ENCODE measurements at places on chromosomes 7 and 10. TPM values are rescaled to one million over a fixed set of nuclear protein-coding genes. Genes with fewer than 3 reads are reported as not detected.

DNA sequence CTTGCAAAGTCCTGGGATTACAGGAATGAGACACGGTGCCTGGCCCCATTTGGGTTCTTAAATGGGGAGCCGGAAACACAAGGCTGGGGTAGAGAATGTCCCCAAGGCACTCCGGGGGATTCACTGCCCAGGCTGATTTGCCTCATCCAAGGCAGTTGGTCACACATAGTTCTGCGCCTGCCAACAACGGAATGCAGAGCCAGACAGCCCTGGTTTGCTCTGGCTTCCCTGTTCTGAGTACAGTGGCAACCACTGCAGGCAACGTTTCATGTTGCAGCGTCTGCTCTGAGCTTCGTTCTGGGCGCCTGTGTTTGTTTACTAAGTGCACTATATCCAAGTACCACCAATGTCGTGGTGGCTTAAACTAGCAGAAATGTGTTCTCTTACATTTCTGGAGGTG lies 61.7 kb upstream of the C1QL3 start:
- H3K4me3 ChIP-seq, result no peak overlapping the region
- no peak overlapping the region for H3K27ac ChIP-seq
- peaks cover 4% of the 10 kb centered on the region for H3K27me3 ChIP-seq
- no peak for DNase-seq

- H3K27ac ChIP-seq, result no peak overlapping the region
- no peaks in the 10 kb centered on the region for H3K4me1 ChIP-seq
- no peak overlapping the region for H3K4me3 ChIP-seq
- no peak for DNase-seq
Measured at GRCh38 chr10:116216676-116217075, 56.3 kb downstream of the GFRA1 start.

- H3K27ac ChIP-seq, result no peak overlapping the region
- H3K4me1 ChIP-seq, result peaks cover 23% of the 10 kb centered on the region
- no peak for DNase-seq
- H3K27me3 ChIP-seq, result no peaks in the 10 kb centered on the region
Measured at GRCh38 chr7:2032030-2032875, 200.5 kb downstream of the MAD1L1 start.

DNA sequence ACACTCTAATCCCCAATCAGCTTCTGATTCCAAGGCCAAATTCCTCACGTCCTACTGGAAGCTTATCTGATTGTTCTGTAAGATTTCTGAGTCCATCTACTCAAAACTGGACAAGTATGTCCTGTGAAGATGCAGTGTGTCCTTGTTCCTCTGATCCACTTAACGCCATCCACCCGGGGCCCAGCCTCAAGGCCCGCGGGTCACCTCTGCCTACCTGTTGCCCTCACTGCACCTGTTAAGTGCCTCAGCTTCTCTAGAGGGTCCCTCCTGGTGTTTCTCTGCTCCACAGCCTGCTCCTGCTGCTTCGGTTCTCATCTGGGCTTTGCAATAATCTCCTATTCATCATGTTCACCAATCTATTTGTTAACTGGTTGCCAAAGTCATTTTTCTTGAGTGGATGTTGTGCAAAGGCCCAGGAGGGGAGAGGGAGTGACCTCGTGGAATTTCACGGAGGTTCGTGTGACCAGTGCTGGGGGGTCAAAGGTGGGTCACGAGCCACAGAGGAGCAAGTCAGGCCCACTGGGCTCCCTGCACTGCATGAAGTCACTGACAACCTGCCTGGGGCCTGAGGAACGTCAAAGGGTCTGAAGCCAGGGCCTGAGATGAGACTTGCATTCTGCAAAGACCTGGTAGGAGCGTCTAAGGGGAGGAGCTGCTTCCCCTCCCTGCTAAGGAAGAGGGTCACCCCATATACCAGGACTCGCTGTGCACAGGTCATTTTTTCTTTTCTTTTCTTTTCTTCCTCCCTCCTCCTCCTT lies 338.1 kb downstream of the WDR37 start:
- H3K4me3 ChIP-seq, result no peak overlapping the region
- no peaks in the 10 kb centered on the region for H3K36me3 ChIP-seq
- no peaks in the 10 kb centered on the region for H3K4me1 ChIP-seq
- peaks cover 3% of the 10 kb centered on the region for H3K27me3 ChIP-seq
- no peak overlapping the region for H3K27ac ChIP-seq
- DNase-seq, result no peak

DNA sequence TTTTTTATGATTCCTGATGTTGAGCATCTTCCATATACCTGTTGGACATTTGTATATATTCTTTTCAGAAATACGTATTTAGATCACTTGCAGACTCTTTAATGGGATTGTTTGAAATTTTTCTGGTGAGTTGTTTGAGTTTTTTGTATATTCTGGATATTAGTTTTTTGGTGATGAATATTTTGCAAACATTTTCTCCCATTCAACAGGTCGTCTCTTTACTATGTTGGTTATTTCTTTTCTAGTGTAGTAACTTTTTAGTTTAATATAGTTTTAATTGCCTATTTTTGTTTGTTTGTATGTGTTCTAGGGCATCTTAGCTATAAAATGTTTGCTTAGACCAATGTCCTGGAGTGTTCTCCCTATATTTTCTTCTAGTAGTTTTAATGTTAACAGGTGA lies 72.7 kb downstream of the ZWINT start:
- no peaks in the 10 kb centered on the region for H3K36me3 ChIP-seq
- H3K4me1 ChIP-seq, result no peaks in the 10 kb centered on the region
- no peaks in the 10 kb centered on the region for H3K27me3 ChIP-seq
- H3K27ac ChIP-seq, result no peak overlapping the region
- DNase-seq, result no peak

DNA sequence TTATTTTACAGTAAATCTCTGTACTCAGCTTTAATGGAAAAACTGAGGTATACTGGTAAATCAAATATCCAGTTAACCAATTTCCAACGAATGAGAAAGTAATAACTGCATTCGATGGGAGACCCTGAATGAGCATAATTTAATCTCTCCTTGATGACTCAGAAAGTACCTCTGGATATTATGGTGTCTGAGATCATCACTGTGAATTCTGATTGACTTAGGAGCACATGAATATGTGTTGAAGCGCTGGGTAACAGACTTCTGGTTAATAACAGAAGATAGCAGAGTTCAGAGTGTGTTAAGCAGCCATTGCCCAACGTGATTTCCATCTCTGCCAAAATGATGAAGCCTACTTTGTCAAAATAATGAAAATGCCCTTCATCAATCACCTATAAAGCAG lies 116.6 kb downstream of the NRP1 start:
- peaks cover 3% of the 10 kb centered on the region for H3K36me3 ChIP-seq
- no peak overlapping the region for H3K4me3 ChIP-seq
- H3K27me3 ChIP-seq, result peaks cover 2% of the 10 kb centered on the region
- no peak for DNase-seq

GRCh38 chr10:35379226-35380137 lies 43.2 kb downstream of the CCNY start:
- no peaks in the 10 kb centered on the region for H3K36me3 ChIP-seq
- no peak overlapping the region for H3K4me3 ChIP-seq
- DNase-seq, result no peak
- H3K27me3 ChIP-seq, result no peaks in the 10 kb centered on the region

Gene TCERG1L
- not detected for total RNA-seq

Measured in activated CD4-positive, alpha-beta T cell treated with anti-CD3 and anti-CD28 coated beads, Interleukin-2, amount 10 ng/mL, durations not matched to agents 7 days and 5 days (primary cell).